Erythroblast (primary cell): ENCODE measurements at places on chromosomes 13 and 19.

GRCh38 chr13:27080018-27080948 lies 91.3 kb downstream of the USP12 start:
- no peak for DNase-seq

DNA sequence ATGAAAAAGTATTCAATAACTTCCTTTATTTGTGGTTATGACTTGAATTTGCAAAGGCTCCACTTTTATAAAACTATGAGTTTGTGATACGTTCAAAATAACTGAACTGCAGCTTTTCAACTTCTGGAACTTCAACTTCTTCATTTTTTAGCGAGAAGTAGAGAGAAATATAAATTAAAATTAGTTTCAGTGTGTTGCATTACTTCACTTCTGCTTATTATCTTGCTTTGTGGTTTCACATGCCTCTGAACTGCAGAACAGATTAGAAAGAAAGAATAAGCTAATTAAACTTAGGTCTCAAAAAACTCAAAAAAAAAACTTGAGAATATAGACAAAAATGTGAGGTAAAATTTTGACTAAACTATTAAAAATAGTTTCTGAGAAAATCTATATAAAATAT lies 1073.4 kb downstream of the PCDH17 start:
- no peak for DNase-seq

- DNase-seq: no peak
Measured at GRCh38 chr13:37715606-37716015, 117.0 kb upstream of the POSTN start.

DNA sequence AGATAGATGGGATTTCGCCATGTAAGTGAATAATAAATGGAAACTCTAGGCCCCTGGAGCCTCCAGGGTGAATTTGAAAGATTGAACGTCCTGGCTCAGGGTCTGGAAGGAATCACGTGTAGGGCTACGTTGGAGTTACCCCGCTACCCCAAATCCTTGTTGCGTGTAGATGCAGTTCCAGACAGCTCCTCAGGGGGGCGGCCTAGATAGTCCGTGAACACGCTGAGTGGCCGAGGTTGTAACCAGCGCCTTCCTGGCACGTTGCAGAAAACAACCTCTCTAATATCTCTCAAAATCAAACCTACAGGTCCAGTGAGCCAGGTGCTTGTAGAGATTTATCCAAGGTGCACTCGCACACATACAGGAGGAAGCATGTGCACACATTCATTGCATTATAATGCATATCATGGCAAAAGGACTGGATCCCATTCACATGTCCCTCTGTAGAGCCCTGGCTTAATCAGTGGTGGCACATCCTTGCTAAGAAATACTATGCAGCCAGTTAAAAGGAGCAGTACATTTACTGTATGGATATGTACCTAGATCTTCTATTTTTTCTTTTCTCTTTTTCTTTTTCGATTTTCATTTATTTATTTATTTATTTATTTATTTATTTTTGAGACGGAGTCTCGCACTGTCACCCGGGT lies 2.5 kb upstream of the KEAP1 start:
- peak; percentile 84 for DNase-seq

- no peak for DNase-seq
Measured at GRCh38 chr13:51269039-51269438, 46.8 kb downstream of the FAM124A start.

GRCh38 chr13:112055036-112055914 lies 11.7 kb upstream of the SOX1 start:
- no peak for DNase-seq

DNA sequence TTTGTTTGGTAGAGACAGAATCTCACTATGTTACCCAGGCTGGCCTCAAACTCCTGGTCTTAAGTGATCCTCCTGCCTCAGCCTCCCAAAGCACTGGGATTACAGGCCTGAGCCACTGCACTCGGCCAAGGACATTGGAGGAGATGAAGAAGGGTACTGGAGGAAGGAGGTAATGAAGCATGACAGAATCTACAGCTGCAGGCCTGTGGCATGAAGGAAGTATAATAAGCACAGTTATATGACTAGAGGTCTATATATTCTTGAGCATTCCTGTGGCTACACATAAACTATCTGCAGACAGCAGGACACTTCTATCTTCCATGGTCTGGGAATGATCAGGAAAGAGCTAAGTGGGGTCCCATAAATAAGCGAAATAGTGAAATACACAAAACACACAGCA lies 18.2 kb downstream of the ZNF565 start:
- DNase-seq: no peak

GRCh38 chr13:104372095-104372655 lies 1306.0 kb upstream of the SLC10A2 start:
- DNase-seq: no peak

DNA sequence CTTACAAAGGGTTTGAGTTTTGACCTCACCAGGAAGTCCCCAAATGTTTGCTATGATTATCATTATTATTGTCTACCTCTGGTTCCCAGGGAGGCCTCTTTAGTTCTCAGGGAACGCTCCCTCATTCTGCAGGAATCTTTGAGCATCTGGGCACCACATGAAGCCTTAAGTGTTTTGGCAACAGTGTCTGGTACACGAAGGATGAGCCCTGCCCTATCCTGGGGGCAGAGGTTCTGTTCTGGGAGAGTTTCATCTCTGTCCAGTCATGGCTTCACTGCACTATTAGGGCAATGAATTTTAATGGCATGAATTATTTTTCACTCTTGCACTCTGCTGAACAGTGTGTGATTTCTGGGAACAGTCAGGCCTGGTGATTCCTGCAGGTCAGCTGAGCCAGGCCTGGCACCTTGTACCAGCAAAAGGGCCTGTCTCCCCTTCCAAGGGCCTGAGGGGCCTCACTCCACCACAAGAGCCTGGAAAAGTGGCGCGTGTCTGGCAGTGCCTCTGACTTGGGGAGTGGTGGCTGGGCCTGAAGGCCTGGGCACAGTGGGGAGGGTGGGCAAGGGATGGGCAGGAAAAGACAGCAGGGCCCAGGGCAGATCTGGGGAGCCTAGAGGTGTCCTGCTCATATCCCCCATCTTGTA lies 4.6 kb downstream of the FAM187B start:
- no peak for DNase-seq

DNA sequence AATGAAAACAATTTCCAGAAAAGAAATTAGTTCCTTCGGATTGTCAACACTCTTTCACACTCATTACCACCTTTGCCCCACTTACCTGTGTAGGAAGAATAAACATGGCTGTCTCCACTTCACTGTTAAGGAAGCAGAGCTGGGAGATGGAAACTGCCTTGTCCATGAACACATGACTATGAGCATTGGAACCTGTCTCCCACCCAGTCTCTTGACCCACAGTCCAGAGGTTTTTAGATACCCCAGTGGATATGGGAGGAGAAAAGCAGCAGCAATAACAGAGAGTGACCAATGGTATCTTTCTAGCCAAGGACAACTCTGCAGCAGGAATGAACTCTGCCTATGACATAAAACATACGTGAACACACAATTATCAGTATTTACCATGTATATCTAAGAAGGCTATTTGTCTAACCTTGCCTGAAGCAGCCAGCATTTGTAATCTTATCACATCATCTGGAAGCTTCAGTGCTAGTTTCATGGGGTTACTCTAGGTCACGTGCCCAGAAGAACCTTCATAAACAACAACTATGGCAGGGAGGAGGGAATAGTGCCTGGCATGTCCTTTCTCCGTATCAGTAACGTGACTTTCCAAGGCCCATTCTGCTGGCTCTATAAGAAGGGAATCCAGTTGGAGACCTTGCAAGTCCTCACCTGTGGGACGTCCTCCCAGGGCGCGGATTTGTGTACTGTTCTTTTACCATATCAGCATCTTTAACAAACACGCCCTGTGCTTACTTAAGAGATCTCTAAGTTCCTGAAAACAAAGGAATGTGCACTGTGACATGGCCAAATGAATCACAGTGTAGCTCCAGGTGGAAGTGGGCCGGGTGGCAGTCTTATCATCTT lies 221.8 kb upstream of the UBL3 start:
- peak; percentile 90 for DNase-seq

GRCh38 chr19:55034751-55035150 lies 3.3 kb downstream of the GP6 start:
- DNase-seq: no peak

- DNase-seq: no peak
Measured at GRCh38 chr13:55563267-55563666, 1577.5 kb upstream of the PRR20A start.

DNA sequence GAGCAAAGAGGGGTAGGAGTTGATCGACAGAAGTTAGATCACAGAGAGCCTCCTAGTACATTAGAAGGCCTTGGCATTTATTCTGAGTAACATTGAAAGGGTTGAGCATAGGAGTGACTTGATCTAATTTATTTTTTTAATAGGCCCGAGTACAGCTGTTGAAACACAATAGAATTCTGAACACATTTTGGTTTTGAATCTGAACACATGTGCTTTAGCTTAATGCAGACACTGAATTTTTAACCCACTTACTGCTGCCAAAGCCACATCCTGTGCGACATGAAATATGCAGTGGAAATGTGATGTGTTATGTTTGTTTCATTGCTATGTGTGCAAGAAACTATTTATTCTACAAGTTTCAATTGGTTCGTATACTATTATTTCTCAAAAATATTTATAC lies 1505.9 kb downstream of the PCDH9 start:
- DNase-seq: no peak

DNA sequence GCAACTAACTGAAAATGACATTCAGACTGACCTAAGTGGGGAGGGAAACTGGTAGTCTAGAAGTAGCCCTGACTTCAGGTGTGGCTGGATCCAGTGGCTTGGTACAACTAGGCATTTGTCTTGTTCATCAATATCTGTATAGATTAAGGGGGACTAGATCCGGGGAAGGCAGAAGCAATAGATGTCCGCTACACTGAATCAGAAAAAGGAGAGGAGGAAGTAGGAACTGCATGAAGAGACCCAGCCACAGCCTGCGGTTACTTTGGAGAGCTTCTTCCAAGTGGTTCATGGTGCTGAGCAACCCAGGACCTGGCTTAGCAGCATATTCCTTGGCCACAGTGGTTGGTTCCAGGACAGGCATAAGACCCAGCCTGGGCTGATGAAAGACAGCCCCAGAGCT lies 9.9 kb upstream of the PRODH2 start:
- DNase-seq: no peak

DNA sequence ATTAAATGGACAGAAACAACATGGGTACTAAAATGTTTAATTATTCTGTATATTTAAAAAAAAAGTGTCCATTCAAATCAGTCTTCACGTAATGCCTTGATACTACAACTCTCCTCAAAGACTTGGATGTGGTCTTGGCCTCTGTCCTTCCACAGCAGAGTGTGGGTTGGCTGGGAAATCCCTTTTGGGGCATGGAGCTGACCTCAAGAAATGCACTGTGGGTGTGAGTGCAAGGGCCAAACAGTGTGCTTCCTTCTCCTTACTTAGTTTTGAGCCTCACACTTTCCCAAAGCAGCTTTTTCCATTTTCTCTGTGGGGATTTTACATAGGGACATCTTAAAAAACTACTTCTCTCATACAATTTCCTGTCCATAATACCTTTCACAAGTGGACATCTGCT lies 607.4 kb downstream of the EFNB2 start:
- DNase-seq: no peak

GRCh38 chr13:62643007-62643483 lies 1227.4 kb upstream of the PCDH20 start:
- peak; percentile 1 for DNase-seq

GRCh38 chr13:110463871-110464510 lies 97.5 kb downstream of the RAB20 start:
- no peak for DNase-seq

DNA sequence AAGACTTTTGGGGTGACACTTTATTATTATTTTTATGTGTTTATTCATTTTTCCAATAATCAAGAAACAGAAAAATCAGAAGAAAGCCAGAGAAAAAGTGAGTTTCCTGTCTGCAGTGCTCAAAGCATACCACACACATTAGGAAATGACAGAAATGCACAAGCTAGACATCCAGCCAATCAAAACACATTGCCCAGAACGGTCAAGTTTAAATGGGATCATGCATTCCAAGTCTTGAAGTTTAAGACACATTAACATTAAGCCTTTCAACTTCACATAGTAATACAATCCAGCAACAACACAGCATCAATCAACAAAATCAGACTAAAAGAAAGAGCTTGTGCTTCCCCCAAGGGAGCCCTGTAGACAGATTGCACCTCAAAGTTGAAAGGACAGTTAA lies 28.7 kb upstream of the MEDAG start:
- no peak for DNase-seq

GRCh38 chr13:114279758-114280355 lies 1.5 kb upstream of the UPF3A start:
- no peak for DNase-seq

DNA sequence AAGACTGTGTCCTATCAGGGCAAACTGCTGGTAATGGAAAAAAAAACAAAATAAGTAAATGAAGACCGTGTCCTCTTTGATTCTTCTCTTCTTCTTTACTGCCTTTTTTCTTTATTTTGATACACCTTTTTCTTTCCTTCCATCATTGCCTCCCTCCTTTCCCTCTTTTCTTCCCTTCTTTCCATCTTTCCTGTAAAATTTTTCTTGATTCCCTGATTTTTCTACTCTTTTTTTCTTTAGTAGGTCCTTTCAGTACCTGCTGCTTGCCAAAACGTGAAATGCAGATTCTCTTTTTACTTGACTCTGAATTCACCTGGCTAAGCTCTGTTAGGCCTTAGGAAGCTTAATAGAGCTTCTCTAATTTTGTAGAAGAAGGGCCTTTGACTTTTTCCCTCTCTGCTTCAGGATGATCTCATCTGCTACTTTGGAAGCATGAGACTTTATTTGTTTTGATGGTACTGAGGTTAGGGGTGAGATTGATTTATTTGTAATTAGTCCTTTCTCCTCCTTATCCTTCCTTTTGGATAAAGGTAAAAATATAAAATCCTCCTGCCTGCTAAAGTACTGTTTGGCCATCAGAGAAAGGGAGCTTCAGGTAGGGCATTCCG lies 19.2 kb downstream of the LSM14A start:
- DNase-seq: no peak

DNA sequence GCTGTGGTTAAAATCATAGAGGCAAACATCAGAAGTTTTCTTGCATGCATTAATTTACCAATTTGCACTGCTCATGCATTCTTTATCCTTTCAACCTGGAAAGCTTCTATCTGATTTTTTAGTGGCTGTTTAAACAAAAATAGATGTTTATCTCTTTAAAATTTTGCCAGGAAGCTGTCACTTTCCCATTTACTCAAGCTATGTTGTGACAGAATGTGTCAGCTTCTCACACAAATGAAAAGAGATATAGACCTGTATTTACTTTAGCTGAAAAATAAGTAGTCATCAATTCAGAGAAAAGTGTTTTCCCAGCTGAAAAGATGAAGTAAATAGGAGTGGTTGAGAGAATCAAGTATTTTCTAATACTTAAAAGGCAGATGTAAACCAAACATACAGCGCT lies 872.8 kb downstream of the DACH1 start:
- no peak for DNase-seq

- DNase-seq: no peak
Measured at GRCh38 chr19:2495651-2496316, 19.9 kb downstream of the GADD45B start.

DNA sequence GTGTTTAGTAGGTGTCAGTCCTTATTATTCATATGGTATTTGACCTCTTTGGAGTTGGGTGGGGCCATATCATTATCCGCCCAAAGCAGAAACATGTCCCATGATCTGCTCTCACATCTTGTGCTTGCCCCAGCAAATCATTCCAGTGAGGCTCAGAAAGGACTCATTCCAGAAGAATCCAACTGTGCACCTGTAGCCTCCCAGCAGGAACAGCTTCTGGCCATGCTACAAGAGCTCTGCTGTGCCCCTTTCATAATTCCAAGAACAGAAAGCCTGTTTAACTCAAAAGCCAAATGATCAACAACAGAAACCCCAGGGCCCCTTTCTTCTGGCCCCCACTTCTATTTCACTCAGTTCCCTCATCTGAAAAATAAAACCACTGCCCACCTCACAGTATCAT lies 673.1 kb downstream of the DIAPH3 start:
- peak; percentile 42 for DNase-seq

- DNase-seq: no peak
Measured at GRCh38 chr13:38785042-38785441, 98.2 kb downstream of the FREM2 start.
